Posterior vena cava (tissue), 2 donors: ENCODE measurements at places on chromosomes 3 and 15.

GRCh38 chr3:66390013-66390412 lies 110.8 kb downstream of the LRIG1 start:
- DNase-seq = no peak

GRCh38 chr3:18035641-18036449 lies 293.4 kb upstream of the TBC1D5 start:
- DNase-seq = no peak

- no peak for DNase-seq
These were observed 109.8 kb downstream of the EPHA3 start for GRCh38 chr3:89217148-89217685.

GRCh38 chr15:78565951-78566774 lies 843 bp downstream of the CHRNA5 start:
- DNase-seq = no peak

DNA sequence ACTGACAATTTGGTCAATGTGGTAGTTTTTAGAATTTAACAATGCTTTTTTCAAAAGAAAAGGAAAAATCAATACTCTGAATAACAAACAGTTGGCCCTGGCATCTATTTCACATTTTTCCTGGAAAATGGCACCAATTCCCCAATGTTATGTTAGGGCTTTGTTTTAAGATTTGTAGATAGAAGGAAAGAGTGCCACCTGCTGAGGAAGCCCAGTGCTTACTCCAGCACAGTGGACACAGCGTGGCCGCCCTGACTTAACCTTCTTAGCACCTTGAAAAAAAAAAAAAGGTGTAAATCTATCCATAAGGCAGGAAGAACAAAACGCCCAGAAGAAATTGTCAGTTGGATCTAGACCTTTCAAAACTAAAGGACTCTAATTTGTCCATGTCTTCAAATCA lies 110.7 kb upstream of the CNTN4 start:
- no peak for DNase-seq

DNA sequence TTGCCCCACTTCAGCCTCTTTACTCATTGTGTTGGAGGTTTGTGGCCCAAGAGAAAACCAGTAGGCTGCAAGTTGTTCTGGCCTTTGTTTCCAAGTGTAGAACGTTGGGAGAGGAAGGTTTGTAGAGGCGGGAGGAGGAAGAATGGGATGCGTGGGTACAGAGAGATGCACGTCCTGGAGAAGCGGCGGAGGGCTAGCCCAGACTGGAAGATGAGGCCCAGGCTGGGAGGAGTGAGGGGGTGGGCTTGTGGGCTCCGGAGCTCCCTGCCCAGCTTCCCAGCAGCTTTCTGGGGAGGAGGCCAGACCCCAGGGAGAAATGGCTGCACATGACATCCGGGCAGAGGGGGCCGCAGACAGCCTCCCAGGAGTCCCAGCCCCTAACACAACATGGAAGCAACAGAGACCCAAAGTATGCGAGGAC lies 5.3 kb downstream of the PLA2G4F start:
- DNase-seq = peak; percentile 56

GRCh38 chr3:122952520-122952919 lies 75.0 kb downstream of the SEMA5B start:
- DNase-seq = no peak

DNA sequence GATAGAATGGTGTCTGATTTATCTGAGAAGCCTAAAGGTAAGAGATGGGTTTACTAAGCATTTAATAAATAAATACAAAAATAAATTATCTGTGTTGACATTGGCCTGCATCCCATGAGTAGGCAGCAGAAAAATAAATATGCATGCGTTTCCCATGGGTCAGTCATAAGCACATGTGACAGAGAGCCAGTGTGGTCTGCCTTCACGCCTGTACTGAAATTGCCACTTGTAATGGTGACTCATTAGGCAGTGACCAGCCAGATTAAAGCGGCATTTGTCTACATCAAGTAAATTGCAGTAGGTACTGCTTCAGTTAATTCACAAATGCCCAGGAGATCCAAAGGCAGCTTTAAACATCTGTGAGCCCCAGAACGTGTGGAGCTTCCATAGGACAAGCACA lies 399.6 kb downstream of the NAALADL2 start:
- no peak for DNase-seq

DNA sequence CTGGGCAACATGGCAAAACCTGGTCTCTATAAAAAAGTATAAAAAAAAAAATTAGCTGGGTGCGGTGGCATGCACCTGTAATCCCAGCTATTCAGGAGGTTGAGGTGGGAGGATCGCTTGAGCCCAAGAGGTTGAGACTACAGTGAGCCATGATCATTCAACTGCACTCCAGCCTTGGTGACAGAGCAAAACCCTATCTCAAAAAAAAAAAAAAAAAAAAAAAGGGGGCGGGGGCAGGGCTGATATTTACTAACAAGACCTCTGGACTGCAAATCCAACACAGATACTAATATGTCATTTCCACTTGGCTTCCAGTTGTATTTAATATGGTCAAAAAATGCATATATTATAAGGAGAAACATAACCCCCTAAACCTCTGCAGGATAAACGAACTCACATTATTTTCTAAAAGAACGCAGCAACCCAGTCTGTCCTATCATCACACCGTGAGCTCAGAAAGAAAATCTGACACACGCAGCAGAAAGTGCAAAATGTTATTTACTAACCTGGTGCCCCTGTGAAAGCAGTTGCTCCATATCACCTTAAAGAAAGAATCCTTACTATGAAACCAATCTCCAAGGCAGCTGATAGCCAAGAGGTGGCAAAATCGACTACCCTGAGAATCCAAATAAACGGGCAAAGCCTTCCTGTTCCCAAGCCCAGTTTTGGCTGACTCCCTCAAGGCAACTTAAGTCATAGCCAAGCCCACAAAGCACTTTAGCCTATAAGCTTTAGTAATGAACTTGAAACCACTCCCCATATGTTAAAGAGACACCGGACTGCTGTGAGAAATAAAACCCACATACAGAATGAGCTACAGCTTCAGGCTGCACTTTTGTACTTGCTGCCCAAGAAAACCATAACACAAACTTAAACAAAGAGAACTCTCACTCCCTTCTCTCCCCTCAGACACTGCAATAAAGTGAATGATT lies 39.3 kb downstream of the PLD1 start:
- DNase-seq = no peak

DNA sequence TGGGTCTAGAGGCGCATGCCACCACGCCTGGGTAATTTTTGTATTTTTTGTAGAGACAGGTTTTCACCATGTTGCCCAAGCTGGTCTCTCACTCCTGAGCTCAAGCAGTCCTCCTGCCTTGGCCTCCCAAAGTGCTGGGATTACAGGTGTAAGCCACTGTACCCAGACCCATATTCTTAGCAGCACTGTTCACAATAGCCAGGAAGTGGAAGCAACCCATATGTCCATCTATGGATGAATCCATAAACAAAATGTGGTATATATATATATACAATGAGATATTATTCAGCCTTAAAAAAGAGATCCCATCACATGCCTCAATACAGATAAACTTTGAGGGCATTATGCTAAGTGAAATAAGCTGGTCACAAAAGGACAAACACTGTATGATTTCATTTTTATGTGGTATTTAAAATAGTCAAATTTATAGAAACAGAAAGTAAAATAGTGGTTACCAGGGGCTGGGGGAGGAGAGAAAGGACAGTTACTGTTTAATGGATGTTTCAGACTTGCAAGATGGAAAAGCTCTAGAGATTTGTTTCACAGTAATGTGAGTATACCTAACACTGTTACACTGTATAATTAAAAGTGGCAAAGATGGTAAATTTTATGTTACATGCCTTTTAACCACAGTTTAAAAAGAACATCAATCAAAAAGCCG lies 35.7 kb upstream of the GRAMD1C start:
- no peak for DNase-seq

DNA sequence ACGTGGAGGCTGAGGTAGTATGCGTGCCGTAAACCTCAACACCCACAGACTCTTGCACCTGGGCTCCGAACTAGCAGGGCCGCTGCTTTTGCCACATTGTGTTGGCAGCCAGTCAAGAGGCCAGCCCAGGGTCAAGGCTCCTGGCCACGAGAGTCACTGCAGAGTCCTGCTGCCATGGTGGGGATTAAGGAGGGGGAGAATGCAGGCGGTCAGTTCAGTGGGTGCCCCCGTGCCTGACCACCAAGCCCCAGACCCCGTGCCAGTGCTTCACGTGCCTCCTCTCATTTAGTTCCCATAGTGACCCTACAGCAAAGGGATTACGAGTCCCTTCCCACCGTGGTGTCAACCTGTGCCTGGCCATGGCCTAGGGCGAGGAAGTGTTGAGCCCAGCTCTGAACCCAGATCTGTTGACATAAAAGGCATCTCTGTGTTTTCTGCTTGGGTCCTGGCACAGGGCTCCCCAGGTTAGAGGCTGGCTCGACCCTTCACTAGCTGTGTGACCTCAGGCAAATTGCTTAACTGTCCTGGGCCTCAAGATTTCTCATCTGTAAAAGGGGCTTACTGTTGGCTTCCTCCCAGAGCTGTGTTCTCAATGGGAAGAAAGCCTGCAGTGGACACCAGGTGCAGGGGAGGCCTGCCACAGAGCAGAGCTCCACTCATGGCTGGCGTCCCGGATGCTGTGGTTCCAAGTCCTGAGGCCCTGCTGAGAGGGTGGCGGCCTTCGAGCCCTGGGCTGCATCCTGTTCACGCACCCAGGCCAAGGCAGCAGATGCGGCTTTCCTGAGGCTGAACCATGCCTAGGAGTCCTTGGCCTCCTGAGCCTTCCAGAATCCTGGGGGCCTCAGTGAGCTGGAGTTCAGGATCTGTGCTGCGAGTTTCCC lies 32.8 kb downstream of the FBLN2 start:
- DNase-seq = peak; percentile 80
